LHCN-M2 (cell line): ENCODE measurements at places on chromosomes 2 and 18.

DNA sequence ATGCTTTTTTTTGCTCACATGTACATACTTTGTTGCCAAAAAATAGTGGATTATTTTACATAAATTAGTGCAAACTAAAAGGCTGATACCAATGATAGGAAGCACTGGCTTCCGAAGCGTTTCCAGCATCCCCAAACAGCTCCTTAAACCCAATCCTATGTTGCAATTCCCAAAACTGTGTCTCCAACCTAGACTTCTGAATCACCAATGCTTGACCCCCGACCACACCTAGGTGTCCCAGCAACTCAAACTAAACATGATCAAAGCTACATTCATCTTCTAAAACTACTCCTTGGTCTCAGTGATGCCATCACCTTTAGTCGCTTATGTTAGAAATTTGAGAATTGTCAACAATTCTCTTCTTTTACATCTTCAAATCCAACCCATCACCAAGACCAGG lies 13.4 kb downstream of the ATP8B1 start:
- DNase-seq = no peak

GRCh38 chr2:112821142-112821541 lies 15.4 kb downstream of the IL1B start:
- no peak for DNase-seq

DNA sequence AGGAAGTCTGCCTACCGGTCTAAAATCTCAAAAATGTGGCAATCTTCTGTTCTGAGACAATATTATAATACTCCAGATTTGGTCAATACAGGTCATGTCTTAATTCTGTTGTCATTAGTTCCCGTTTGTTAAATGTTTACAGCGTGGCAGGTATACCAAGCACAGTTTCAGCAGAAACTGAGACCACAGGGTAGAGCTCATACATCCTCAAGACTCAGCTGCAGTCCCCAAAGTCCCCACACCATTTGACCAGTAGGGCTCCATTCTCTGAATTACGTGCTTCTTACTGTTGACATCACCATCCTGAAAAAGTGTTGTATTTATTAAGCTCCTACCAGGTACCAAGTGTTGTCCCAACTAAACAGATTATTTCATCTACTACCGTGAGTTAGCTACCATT lies 157.1 kb downstream of the MC4R start:
- no peak for DNase-seq

DNA sequence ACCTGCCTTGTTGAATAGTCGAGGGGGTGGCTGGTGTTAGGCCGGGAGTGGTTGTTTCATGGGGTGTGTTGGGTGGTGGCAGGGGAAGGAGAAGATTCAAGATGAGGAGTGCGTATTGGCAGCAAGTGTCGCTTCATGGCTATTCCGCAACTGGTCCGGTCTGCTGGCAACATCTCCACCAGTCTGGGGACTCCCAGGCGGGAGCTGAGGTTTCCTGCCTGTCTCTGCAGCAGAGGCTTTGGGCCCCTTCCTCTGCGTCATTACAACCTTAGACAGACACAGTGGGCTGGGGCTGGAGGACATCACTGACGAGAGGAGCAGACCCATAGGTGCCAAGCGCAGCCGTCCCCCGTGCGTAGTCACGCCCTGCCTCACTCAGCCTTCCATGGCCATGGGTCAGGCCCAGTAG lies 64.0 kb upstream of the MCFD2 start:
- DNase-seq = no peak

GRCh38 chr2:213227458-213227857 lies 56.8 kb upstream of the SPAG16 start:
- peak; percentile 68 for DNase-seq

- DNase-seq = no peak
Measured at GRCh38 chr2:21032338-21033236, 11.3 kb downstream of the APOB start.

- no peak for DNase-seq
Measured at GRCh38 chr2:166125557-166125956, 2.3 kb downstream of the SCN1A start.

DNA sequence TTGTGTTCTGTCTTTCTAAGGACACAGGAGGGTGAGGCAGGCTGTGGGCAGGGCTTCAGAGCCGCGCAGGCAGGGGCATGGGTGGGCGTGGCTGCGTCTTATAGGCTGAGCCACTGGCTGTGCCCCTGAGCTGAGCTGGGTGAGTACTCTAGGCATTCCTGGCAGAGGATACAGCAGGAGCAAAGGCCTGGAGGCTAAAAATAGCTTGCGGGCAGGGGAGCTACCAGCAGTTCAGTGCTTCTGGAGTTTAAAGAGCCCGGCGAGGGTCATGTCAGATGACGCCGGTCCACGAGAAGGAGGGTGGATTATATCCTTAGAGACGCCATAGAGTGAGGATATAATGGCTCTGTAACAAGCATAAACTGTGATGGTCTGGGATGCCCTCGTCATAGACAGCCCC lies 31.5 kb upstream of the PDIA6 start:
- peak; percentile 83 for DNase-seq

GRCh38 chr2:219820767-219821166 lies 193.3 kb downstream of the SLC4A3 start:
- no peak for DNase-seq

GRCh38 chr2:178859730-178860129 lies 52.5 kb upstream of the TTN start:
- no peak for DNase-seq

DNA sequence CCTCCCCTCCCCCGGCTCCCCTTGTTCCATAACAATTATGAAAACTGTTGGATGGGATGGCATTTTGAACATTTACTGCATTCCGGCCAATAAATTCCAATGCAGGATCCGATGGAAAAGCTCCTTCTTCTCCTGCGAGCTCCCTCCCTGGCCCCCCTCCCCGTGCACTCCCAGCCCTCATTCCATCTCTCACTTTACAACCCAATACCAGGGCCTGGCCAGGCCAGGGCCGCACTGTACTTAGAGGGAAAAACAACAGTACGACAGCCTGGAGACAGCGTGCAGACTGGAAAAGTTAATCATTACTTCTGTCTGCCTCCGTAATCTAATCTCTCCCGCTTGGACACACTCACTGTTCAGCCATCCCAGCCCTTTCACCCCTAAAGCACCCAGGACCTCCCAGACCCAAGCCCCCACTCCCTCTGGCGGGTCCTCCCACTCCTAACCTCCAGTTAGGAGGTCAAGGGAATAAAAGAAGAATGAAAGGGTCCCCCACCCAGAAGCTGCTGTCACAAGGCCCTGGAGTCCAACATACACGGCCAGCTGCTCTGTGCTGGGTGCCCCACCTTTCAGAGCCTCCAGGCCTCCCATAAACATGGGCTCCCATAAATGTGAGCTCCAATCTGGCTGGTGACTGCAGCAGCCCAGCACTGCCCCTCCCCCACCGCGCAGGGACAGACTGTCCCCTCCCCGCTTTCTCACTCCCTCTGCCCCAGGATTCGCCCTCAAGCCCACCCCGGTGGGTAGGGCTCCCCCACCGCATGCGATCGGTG lies 20.6 kb downstream of the SMAD7 start:
- DNase-seq = peak; percentile 78

DNA sequence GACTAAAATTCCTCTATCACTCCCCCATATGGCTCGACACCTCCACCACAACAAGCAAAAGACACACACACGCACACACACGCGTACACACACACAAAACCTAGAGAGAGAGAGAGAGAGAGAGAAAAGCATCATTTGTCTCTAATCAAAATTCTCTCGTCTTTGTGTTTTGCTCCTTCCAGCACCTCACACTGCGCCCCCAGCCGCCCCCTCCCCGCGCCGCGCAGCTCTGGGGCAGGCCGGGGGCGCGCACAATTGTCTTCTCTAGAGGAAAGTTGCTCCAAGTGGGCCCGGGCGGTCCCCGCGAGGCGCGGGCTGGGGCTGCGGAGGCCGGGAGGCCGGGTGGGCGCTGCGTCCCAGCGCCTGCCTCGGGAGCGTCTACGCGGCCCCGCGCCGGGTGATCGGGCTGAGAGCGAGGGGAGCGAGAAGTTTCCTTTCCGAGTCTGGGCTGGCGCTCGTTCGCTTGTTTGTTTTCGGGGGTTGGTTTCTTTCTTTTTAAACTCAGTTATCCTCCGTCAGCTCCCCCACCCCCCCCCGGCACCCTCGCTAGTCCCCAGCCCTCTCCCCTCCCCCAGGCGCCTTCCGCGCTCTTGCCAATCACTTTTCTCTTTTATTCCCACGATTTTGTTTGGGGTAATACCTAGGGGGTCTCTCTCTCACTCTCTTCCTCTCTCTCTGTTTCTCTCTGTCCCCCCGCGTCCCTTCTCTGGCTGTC lies 4.1 kb downstream of the ZEB2 start:
- peak; percentile 65 for DNase-seq

DNA sequence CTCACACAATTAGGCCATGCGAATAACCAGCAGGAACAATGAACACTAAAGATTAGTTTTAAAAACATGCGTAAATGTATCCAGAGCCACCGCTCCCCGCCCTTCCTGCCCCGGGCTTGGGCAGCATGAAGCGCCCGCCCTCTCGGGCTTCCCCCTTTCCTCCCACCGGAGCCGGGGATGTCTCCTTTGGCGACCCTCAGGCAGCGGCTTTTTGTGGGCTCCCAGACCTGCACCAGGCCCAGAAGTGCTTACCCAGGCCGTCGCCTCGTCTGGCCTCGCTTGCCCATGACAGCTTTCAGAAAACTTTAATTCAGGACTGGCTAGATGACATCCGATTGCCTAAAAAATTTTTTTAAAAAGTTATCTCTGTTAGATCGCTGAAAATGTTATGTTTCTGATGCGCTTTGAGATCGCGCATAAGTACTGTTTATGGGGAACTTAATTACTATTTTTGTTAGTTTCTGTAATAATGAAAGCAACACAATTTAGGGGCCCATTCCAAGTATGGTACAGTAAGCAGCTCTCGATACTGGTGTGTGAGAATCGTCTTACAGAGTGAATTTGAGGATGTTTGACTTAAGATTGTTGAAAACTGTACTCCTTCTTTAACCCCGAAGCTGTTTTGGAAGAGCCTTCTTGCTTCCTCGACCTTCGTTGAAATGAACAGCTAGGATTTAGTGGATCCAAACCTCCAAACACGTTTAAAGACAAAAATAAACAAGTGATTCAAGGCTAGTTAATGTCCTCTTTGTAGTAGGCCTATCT lies 1.1 kb downstream of the MAP3K20 start:
- DNase-seq = peak; percentile 32

- DNase-seq = peak; percentile 71
Measured at GRCh38 chr2:196088203-196088602, 19.6 kb upstream of the DNAH7 start.

- no peak for DNase-seq
Measured at GRCh38 chr2:223633656-223634055, 31.5 kb upstream of the SCG2 start.

GRCh38 chr2:96950381-96951124 lies 35.8 kb downstream of the FAM178B start:
- no peak for DNase-seq

- no peak for DNase-seq
Measured at GRCh38 chr2:48983551-48983950, 170.8 kb downstream of the FSHR start.

DNA sequence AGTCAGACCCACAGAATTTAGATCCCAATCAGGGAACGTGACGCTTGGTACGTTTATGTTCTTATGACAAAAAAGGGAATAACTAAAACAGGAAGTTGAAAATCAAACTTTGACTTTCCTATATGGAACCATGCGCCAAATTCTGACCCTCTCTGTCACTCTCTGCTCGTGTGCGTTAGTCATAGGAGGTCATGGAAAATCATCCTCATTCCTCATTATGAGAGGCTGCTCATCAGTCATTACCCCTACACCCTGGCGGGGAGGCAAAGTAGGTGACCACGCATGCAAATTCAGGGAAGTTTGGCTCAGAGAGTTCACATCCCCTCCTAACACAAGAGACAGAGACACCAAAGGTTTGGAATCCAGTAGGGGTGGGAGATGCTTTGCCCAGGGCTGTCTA lies 15.5 kb downstream of the IL1F10 start:
- no peak for DNase-seq

DNA sequence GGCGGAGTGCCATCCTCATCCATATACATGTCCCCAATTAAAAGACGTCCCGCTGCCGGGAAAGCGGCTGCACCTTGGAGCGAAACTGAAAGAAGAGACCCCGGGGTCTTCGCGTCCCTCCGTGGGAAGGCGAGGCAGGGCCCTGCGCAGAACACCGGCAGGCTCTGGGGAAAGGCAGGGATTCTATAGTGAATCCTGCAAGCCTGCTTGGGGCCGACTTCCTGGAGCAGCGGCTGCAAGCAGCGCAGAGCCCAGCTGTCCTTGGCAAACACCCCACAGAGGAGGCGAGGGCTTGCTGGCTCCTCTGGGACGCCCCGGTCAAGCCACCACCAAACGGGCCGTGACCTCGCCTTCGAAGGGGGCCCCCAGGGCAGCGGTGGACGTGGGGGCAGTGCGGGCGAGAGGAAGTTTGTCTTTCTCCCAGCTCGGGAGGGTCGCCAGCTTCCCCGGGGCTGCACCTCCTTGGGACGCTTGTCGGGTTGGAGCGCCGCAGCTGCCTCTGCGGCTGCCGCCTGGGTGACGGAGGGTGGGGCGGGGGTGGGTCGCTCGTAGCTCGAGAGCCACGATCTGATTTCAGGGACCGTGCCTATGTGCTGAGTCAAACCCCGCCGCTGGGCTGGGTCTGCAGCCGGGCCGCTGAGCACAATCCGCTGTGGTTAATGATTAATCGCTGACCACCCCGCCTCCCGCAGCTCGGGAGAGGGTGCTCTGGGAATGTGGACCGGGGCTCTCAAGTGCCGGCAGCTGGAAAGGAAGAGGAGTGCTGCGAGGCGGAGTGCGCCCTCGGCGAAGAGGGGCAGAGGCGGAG lies 486 bp upstream of the GPR39 start:
- peak; percentile 97 for DNase-seq

GRCh38 chr2:143486976-143487375 lies 357.8 kb downstream of the ARHGAP15 start:
- no peak for DNase-seq

GRCh38 chr2:152585830-152586484 lies 131.3 kb downstream of the PRPF40A start:
- peak; percentile 94 for DNase-seq

- no peak for DNase-seq
Measured at GRCh38 chr2:80288576-80288975, 16.0 kb downstream of the LRRTM1 start.

- DNase-seq = peak; percentile 79
Measured at GRCh38 chr2:23235292-23235691, 149.7 kb upstream of the KLHL29 start.

DNA sequence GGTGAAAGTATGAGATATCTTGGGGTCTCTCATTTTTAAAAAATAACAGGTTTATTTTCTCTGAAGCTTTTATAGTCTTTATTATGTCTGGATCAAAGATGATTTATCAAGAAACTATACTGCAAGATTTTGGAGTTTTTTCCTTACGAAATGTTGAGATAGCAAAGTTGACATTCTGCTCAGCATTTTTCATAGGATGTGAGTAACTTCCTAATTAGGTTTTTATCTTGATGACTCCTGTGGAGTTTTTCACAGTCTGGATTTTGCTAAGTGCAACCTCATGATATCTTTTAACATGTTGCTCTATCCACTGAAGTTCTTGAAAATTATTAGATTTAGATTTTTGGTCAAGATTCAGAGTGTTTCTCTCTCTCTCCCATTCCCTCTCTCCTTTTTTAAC lies 17.8 kb downstream of the TCF7L1 start:
- DNase-seq = no peak
